ENCODE measurements at places on chromosomes 3 and 15. TPM values are rescaled to one million over a fixed set of nuclear protein-coding genes. Genes with fewer than 3 reads are reported as not detected.

TMEM44 gene
- 29.9 TPM for total RNA-seq

DUOXA2 gene
- total RNA-seq, result not detected

ZBBX gene
- 0.31 TPM for total RNA-seq

TRIM42 gene
- total RNA-seq, result not detected

SIDT1 gene
- 4.5 TPM for total RNA-seq

HAUS2 gene
- total RNA-seq, result 20.0 TPM

BFSP2 gene
- not detected for total RNA-seq

PSMA4 gene
- total RNA-seq, result 108 TPM

TSPAN3 gene
- total RNA-seq, result 150 TPM

RETNLB gene
- not detected for total RNA-seq

ARMC8 gene
- total RNA-seq, result 48.9 TPM
